ENCODE measurements at places on chromosomes 5 and 9. TPM values are rescaled to one million over a fixed set of nuclear protein-coding genes. Genes with fewer than 3 reads are reported as not detected.
A peak's percentile ranks its signal among the peaks of the same experiment; 100 is the strongest.

DNA sequence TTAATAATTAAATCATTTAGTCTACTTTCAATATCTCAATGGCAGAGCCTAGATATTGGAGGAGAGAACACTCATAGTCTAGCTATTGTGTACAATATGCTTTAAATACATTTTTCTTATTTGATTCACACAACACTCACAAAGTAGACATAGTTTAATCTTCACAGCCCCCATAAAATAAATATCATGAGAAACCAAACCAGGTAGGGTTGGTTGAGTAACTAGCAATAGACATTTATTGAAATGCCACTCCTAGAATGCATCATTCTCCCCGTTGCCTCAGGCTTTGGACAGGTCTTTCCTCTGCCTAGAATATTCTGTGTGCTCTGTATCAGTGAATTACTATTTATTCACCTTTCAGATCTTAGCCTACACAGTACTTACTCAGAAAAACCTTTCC lies 141.9 kb downstream of the CEMIP2 start:
- no peaks in the 10 kb centered on the region for H3K27me3 ChIP-seq
- H3K4me3 ChIP-seq = no peak overlapping the region
- H3K36me3 ChIP-seq = no peaks in the 10 kb centered on the region
- H3K27ac ChIP-seq = no peak overlapping the region

The OR1L1 gene
- polyA plus RNA-seq = not detected

DNA sequence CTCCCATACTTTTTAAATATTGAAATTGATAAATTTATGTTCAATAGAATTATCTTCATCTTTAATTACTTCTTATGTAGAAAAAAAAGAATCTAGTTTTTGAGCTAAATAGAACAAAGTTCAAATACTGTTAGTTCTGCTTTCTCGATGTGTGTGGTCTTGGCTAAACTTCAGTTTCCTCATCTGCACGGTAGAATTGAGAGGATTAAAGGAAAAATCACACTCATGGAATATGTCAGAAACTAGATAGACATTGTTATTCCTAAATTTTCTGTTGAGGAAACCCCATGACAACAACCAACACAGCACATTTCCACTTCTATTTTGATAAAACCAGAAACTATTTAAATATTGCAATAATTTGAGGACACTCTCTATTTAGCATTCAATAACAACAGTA lies 100.3 kb downstream of the MUSK start:
- H3K36me3 ChIP-seq = no peaks in the 10 kb centered on the region
- no peak for DNase-seq
- no peaks in the 10 kb centered on the region for H3K27me3 ChIP-seq
- no peak overlapping the region for H3K4me3 ChIP-seq

GRCh38 chr5:6487081-6487480 lies 38.4 kb downstream of the UBE2QL1 start:
- H3K4me1 ChIP-seq = no peaks in the 10 kb centered on the region
- H3K4me3 ChIP-seq = no peak overlapping the region
- H3K27ac ChIP-seq = no peak overlapping the region
- no peak for DNase-seq
- H3K36me3 ChIP-seq = no peaks in the 10 kb centered on the region

- no peaks in the 10 kb centered on the region for H3K4me1 ChIP-seq
- H3K4me3 ChIP-seq = no peak overlapping the region
- H3K36me3 ChIP-seq = no peaks in the 10 kb centered on the region
- H3K27me3 ChIP-seq = no peaks in the 10 kb centered on the region
These were observed 27.2 kb upstream of the ZFR start for GRCh38 chr5:32471784-32472183.

DNA sequence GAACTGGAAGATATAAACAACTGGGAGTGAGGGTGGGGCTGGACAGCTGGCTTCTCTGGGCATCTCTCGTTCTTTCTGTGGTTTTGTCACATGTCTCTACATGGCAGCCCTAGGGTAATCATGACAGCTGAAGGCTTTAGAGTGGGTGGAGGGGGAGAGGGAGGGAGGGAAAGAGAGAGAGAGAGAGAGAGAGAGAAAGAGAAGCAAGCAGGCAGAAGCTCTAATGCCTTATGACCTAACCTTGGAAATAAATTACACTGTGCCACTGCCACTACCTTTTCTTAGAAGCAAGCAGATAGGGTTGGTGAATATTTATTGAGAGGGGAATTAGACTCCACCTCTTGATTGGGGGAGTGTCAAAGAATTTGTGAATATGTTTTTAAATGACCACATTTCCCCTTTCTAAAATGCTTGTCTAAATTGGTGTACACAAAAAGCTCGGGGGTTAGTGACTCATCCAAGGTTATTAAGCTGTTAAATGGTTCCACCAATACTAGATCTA lies 2.6 kb upstream of the DAPK1 start:
- peaks cover 4% of the 10 kb centered on the region for H3K27me3 ChIP-seq
- H3K4me3 ChIP-seq = no peak overlapping the region
- H3K4me1 ChIP-seq = peaks cover 3% of the 10 kb centered on the region

The GPR151 gene
- polyA plus RNA-seq = not detected

- DNase-seq = peak; percentile 64
- H3K27ac ChIP-seq = no peak overlapping the region
- H3K4me1 ChIP-seq = no peaks in the 10 kb centered on the region
- H3K36me3 ChIP-seq = no peaks in the 10 kb centered on the region
These were observed 83.5 kb upstream of the RIOK2 start for GRCh38 chr5:97266576-97266975.

The RNF180 gene
- polyA plus RNA-seq = 1.4 TPM

The ALDH1A1 gene
- 31.9 TPM for polyA plus RNA-seq

DNA sequence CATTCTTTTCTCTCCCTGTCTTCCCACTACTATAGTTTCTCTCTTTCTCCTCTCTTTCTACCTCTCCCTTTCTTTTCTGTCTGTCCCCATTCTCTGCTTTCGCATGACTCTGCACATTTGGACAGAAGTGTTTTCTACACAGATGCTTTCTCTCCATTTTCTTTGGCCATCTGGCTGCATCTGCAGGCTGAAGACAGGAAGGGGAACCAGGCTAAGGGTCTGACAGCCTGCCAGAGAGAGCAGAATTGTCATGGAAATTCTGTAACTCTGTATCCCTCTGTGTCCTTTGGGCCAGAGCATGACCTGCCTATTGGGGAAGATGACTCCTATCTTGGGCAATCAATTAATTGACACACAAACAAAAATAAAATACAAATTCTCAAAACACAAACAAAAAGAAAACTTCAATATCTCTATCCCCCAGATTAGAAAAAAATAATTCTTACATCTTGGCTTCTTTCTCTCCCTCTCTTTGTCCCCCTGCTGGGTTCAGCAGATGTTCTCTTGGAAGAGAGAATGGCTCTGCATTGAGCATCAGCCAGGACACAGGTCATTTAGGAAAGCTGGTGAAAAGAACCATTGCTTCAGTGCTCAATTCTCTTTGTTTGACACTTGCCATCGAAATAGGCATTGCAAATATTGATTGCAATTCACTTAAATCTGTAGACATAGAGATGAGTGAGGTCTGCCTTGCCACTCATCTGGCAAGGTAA lies 415.9 kb upstream of the KLF4 start:
- no peaks in the 10 kb centered on the region for H3K27me3 ChIP-seq
- no peaks in the 10 kb centered on the region for H3K36me3 ChIP-seq
- peak; percentile 37 for DNase-seq

GRCh38 chr5:80246001-80246758 lies 9.7 kb downstream of the SERINC5 start:
- DNase-seq = peak; percentile 98
- H3K27ac ChIP-seq = no peak overlapping the region
- no peaks in the 10 kb centered on the region for H3K27me3 ChIP-seq

- no peaks in the 10 kb centered on the region for H3K4me1 ChIP-seq
- H3K36me3 ChIP-seq = no peaks in the 10 kb centered on the region
- H3K4me3 ChIP-seq = no peak overlapping the region
- DNase-seq = no peak
These were observed 4.8 kb upstream of the PCSK5 start for GRCh38 chr9:75885652-75886051.

The LYRM7 gene
- polyA plus RNA-seq = 3.2 TPM

The IL3 gene
- polyA plus RNA-seq = not detected

Data from lung (tissue), 17 donors.